Retina (tissue), 1 donor: ENCODE measurements at places on chromosomes 7 and 10.

DNA sequence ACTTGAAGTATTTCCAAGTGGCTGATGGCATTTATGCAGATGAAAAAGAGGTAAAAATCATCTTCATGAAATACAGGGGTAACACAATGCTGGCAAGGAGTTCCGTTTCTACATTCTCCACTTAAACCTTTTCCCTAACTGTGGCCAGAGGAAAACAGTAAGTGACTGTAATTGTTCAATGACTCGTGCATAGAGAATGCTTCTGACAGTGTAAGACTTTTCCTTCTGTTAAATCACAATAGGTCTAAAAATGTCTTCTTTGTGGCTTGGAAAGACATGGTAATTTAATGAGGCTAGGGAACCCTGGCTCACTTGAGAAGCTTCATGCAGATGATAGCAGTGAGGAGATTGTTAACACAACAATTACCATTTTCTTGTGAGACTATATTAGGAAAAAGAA, 50.3 kb upstream of the RSU1 start:
- peak; percentile 60 for DNase-seq

GRCh38 chr7:159049266-159050025, 95.2 kb downstream of the VIPR2 start:
- DNase-seq: no peak

DNA sequence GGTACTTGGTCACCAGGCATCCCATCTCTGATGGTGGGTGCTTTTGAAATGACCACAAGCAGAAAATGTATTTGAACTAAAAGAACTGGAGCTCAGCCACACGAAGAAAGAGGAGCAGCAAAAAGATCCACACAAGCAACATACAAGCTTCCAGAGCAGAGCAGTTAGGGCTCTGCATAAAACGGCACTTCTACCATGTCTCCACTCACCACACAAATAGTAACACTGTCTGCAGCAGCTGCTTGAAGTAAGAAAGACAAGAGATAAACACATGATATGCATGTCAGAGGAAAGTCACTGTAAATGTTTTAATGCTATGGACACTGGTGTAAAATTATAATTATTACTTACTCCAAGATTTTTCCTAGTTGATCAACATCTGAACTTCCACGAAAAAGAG, 32.5 kb upstream of the FAM133B start:
- DNase-seq: no peak

DNA sequence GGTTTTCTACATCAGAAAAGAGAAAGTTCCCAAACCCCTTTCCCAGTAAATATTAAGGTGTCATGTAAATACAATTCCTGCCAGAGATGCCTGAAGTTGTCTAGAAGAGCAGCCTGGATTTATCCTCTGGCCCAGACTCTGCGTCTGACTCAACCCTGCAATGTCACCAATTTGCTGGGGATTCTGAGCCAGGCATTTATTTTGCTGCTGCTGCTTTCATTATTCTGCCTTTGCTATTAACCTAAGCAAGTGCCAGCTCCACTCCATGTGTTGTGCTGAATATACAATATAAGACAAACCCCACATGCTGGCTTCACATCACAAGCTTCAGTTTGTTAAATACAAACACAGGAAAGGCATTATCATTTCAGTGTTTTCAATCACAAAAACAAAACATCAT, 59.1 kb downstream of the ELAPOR2 start:
- DNase-seq: no peak

DNA sequence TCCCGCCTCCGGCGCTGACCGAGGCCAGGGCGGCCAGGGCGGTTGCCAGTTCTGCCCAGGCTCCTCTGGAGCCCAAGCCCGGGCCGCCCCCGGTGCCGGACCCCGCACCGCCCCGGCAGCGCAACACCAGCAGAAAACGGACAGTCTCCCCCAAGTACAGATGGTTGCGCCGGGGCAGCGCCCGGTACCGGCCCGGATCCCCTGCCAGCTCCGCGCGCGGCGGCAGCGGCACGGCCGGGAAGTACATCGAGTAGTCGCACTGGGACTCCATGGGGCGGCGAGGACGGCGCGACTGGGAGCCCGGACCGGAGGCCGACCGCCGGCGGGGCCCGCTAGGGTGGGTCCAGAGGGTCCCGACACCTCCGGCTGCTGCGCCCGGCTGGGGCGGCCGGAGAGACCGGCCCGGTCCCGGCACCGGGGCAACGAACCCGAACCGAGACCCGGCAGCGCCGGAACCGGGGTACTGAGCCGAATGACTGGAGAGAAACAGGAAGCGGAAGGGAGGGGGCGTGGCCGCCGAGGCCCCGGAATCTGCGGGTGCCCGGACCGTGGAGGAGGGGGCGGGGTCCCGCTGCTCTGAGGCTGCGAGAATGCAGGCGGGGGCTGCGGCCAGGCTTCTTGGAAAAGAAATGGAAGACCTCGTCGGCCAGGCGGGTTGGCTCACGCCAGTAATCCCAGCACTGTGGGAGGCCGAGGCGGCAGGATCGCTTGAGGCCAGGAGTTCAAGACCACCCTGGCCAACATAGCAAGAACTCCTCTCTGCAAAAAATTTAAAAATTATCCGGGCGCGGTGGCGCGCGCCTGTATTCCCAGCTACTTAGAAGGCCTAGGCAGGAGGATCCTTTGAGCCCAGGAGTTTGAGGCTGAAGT, at the start of gene TRAPPC14:
Gene TRAPPC14 (minus strand): TSS at position 495 of the 870 bp plus-strand sequence. CDS start 224 bp downstream, at position 271.
- DNase-seq: peak; percentile 94

DNA sequence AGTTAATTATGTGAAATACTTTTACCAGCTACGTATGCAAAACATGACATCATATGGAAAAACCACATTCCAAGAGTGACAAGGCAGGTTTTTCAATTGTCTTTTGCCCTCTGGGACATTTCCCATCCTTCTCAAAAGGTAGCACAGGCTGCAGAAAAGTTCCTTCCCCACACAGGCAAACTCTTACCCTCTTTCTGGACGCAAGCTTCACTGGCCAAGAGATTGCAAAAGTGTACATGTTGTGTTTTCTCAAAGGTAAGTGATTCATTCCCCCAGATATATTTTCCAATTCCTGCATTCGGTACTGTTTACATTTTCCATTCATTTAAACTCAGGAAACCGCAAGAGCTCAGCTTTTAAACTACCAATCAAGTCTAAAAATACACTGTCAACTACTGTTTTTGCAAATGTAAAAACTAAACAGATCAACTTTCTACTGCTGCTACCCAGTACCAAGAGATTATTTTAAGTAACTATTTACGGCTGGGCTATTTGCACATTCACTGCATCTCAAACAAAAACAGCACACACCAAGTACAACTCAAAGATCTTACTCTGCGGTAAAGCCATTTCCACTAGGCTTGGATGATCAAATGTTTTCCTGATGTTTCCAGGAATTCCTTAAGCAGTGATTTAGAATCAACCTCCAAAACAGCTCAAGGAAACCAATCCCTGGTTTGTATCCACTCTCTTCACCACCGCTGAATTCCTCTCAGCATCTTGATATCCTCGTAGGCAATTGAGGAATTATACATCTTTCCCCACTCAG, 233.6 kb upstream of the CCDC6 start:
- DNase-seq: peak; percentile 59

DNA sequence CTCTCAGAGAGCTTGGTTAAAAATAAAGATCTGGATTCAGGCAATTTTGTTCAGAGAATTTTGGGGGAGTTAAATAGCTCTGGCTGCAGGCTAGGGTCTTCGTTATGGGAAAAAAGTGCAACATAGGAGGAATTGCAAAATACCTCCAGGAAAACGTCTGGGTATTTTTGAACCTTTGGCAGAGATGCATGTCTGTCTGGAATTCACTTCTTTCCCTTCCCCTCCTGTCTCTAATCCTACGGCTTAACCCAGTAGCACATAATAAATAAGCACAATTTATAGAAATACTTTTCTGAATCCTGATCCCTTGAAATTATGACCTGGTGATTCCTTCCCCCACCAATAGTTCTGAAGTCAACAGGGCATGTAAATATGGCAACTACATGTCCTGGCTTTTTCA, 19.3 kb upstream of the NUP205 start:
- DNase-seq: no peak

DNA sequence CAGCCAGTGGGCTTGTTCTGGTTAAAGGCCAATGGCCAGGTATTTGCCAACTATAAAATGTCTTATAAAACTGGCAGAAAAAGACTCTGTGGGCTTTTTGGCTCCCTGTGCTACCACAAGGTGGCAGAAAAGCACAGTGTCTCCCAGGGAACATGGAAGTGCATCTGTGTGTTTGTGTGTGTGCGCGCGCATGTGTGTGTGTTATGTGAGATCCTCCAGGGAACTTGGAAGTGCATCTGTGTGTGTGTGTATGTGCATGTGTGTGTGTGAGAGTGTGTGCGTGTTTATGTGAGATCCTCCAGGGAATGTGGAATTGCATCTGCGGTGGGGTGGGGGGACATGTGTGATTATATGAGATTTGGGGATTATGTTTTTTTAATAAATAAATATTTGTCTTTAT, 30.2 kb upstream of the ABI1 start:
- peak; percentile 69 for DNase-seq

DNA sequence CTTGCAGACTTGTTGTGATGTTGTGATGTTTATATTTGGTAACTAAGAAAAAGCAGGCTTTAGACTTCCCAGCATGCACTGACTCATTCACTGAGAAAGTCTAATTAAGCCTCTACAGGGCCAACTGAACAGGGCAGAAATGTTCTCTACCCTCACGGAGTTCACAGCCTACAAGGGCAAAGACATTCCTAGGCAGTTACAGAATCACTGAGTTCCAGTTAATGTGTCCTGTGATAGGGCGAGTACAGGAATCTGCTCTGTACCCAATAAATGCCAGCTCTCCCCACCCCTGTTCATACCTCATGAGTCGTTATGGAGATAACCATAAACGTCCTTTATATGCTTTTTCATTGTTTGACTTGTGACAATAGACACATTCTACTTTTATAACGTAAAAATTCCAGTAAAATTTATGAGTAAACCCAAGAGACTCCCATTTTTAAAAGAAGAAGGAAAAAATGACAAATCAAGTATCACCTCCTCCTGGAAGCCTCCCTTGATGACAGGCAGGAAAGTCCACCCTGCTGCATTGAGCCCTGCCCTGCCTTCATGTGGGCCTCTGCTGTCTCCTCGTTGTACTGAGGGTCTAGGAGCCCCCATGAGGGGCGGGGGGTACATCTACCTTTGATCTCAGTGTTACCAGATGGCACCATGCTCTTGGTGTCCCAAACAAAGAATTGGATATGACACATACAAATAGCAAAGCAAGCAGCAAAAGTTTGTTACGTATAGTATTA, 14.3 kb downstream of the MUC12 start:
- no peak for DNase-seq

DNA sequence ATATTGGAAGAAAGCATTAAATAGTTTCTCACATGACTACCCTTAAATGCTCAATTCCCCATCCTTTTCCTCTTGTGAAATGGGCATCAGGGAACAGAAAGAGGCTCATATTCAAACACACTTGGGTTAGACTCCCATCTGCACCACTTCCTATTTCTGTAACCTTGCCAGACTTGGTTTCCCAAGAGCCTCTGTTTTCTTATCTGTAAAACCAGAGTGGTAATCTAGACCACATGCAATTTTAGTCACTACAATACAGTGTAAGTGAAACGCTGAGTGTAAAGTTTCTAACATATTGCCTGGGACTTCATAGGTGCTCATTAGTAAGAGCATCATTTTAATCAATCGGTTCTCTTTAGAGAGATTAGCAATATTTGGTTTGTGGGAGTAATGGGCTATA, 136.3 kb downstream of the SORCS1 start:
- no peak for DNase-seq

GRCh38 chr7:127819975-127820731, 168.2 kb downstream of the SND1 start:
- DNase-seq: no peak

- DNase-seq: no peak
Observed at GRCh38 chr7:79420464-79420863, 33.0 kb downstream of the MAGI2 start.

GRCh38 chr7:128962899-128963298, 25.2 kb downstream of the IRF5 start:
- no peak for DNase-seq

DNA sequence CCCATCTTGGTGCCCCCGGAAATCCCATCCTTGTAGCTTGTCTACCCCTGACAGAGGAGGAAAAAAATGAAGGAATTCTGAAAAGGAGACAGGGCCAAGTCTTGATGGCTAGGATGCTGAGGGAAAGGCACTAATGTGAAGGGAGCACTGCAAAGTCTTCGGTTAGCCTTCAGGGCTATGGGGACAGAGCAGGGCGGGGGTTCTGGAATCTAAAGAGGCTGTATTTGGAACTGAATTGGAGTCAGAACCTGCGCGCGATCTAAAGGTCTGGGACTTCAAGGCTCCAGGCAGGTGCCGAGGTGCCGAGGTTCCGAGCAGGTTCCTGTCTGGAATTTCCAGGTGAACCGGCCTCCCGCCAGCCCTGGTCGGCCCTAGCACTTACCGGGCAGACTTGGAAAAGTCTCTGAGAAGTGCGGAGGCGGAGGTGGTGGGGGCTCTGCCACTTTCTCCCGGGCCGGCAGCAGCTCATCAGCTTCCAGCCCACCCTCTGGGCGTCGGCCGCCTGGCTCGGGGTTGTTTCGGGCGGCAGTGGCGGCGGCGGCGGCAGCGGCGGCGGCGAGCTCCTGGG, 781 bp downstream of the GBX1 start:
- DNase-seq: no peak

- no peak for DNase-seq
Observed at GRCh38 chr10:104779701-104780100, 138.6 kb downstream of the SORCS3 start.

GRCh38 chr7:84538268-84538667, 343.7 kb upstream of the SEMA3A start:
- DNase-seq: no peak

- no peak for DNase-seq
Observed at GRCh38 chr7:108291791-108292440, 161.8 kb upstream of the LAMB4 start.

DNA sequence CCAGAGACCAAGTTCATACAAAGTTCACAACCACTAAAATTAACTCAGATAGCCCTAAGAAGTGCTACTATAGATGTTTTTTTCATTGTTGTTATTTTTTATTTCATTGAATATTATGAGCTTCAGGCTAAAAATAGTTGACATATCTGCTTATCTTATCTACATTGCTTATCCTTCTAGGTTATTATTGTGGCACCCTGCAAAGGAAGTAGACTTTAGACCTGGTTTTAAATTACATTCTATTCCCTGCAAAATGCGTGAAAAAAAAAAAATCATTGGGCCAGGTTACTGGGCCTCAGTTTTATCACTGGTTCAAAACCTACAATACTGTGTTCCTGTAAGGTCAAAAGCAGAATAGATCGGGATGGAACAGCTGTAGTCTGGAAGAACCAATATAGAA, 811.0 kb downstream of the GRM8 start:
- DNase-seq: no peak
